Stimulated activated CD8-positive, alpha-beta memory T cell treated with anti-CD3 and anti-CD28 coated beads, Interleukin-12 subunit alpha, Interleukin-12 subunit beta, amount 100 ng/mL, for 4 hours (primary cell): ENCODE measurements at places on chromosomes 3 and 15.

DNA sequence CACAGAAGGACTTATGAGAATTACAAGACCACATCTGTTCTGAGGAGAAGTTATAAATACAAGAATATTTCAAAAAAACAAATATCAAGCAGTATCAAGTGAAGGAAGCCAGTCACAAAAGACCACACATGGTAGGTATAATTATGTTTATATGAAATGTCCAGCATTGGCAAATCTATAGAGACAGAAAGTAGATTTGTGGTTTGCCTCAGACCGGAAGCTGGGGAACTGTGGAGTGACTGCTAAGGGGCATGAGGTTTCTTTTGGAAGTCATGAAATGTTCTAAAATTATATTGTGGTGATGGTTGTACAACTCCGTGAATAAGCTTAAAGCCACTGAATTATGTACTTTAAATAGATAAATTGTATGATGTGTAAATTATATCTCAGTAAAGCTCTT is 136.9 kb downstream of the FRMD5 start:
- DNase-seq: no peak

DNA sequence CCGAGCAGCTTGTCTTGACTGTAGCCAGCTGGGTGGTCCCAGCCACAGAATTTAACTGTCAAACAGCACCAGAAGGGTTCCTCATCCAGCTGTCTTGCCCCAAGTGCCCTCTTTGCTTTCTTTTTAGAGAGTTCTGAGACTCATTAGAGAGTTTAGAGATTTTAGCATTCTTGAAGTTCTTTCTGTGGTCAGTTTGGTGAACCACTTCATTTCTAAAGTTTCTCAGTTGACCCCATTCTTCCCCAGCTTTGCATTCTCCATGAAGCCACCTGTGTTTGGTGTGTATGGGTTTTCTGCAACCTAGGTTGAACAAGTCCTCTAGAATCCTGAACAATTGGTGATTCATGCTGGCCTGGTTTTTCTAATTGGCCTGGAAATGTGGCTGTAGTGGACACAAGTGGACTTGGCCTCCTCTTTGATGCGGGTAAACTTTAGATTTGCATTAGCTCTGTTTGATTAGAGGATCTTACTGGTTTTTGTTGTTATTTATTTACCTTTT is 33.7 kb downstream of the FLNB start:
- DNase-seq: no peak

GRCh38 chr3:168248383-168249204 is 152.9 kb upstream of the GOLIM4 start:
- DNase-seq: no peak

DNA sequence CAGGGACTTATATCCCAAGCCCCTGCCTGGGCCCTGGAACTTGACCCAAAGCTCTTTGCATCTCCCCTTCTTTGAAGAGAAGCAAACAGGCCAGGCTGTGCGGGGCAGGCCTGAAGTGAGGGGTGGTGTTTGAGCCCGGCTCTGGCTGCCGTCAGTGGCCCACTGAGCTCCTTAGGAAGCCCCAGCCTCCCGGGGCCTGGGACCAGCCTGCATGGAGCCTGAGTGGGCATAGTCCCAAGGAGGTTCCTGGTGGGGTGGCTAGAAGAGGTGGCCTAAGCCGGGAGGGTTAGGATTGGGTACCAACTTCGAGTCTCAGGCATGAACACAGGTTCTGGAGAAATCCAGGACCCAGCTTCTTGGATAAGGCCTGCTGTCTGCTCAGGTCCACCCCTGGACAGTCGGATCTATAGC is 6.4 kb downstream of the TMIE start:
- no peak for DNase-seq

DNA sequence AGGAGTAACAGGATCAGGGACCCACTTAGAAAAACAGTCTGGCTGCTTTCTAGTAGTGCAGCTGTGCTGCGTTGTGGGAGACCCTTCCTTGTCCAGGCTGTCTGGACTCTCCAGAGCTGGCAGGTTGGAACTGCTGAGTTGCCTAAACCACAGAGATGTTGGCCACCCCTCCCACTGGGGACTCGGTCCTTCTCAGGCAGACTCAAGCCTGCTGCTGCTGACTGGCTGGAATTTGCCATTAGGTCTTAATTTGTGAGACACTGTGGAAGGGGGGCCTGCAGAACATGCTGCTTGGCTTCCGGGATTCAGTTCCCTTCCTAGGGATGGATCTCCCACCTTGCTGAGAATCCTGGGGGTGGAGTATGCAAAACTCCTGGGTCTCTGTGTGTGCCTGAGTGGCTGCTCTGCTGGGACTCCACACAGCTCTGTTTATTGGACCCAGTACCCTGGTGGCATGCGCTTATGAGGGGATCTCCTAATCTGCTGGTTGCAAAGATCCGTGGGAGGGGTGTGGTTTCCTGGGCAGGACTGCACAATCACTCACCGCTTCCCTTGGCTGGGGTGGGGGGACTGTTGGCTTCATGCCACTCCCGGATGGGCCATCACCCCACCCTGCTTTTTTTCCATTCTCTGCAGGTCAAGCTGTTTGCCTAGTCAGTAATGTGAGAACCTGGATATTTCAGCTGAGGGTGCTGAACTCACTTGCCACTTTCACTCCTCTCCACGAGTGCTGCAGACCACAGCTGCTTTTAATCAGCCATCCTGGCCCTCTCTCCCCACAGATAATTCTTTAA is 150.5 kb downstream of the CFAP20DC start:
- DNase-seq: peak; percentile 2

- DNase-seq: no peak
Observed at GRCh38 chr15:41948490-41948889, 23.9 kb downstream of the EHD4 start.

GRCh38 chr15:59492389-59493377 is 54.7 kb downstream of the FAM81A start:
- DNase-seq: peak; percentile 6

- no peak for DNase-seq
Observed at GRCh38 chr3:106446271-106446670, 577.5 kb upstream of the CBLB start.

- DNase-seq: no peak
Observed at GRCh38 chr3:194671511-194671899, 486 bp downstream of the LSG1 start.

DNA sequence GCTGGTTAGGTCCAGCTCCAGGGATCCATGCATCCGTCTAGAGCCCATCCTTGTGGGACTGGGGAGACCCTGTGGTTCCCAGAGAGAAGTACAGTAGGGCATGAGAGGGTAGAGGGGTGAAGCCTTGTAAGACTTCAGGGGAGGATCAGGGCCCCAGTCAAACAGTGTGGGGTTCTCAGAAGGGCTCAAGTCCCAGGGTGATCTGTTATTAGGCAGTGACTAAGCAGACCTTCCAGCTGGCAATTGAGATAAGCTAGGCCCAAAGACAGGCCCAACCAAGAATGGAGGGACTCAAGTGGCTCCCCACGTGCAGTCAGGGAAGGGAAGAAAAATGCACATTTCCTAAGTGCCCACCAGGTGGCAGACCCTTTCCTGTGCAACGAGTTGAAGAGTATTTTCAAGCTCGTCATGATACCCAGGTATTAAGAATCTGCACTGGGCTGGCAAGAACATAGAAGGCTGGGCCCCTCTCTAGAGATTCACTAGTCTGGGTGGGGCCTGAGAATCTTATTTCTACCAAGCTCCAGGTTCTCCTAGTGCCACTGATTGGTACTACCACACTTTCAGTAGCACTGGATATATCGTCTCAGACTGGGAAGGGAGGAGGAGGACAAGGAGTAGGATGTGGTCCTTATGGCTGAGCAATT is 240.8 kb downstream of the NR1D2 start:
- no peak for DNase-seq

- no peak for DNase-seq
Observed at GRCh38 chr3:50572801-50573371, 3.6 kb downstream of the HEMK1 start.

DNA sequence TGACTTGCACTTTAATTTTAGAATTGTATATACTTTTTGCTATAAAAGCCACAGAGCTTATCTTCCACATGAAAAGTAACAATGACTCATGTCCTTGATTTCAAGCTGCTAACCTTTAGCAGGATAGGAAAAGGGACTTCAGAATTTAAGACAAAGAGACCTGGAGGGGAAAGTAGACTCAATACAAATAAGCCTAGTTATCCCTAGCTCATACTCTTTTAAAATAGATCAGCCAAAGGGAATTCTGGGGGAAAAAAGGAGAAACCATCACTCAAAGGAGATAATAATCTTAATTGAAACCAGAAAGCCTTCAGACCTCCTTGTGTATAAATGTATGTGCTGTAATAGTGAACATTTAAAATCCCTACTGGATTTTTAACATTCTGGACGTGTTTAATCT is 930.3 kb downstream of the NTRK3 start:
- no peak for DNase-seq

- DNase-seq: no peak
Observed at GRCh38 chr3:84683493-84683892, 275.3 kb upstream of the CADM2 start.

- DNase-seq: no peak
Observed at GRCh38 chr3:8578282-8578681, 66.3 kb downstream of the SSUH2 start.

DNA sequence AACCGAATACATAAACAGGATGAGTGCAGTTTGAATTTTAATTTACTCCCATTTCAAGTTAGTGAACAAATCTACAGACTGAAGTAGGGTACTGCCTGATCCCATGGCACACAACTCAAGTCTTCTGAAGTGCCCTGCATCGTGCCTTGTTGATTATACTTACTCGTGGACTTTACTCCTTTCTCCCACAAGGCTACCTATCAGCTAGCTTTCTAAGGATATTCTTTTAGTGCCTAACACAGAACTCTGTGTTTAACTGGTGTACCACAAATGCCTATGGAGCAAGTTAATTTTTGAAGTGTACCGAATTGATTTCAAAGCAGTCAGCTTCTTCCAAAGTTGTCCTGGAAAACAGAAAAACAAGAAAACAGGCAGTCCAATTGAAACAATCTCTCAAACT is 119.8 kb downstream of the TNIK start:
- DNase-seq: no peak

DNA sequence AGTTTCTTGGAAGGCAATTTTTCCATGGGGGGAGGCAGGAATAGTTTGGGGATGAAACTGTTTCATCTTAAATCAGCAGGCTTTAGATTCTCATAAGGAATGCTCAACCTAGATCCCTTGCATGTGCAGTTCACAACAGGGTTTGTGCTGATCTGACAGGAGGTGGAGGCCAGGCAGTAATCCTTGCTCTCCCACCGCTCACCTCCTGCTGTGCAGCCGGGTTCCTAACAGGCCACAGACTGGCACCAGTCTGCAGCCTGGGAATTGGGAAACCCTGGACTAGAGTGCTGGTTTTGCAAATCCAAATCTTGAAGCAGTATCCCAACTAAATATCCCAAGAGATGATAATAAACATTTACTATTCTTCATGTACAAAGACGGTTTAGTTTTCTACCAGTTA is 256.3 kb upstream of the TMCO5A start:
- DNase-seq: no peak

GRCh38 chr3:142782616-142783015 is 58.8 kb downstream of the TRPC1 start:
- DNase-seq: no peak

- no peak for DNase-seq
Observed at GRCh38 chr3:115728013-115728412, 104.7 kb downstream of the GAP43 start.

GRCh38 chr15:45734260-45734711 is 99.5 kb downstream of the SQOR start:
- no peak for DNase-seq

- no peak for DNase-seq
Observed at GRCh38 chr3:162377608-162378007, 881.0 kb downstream of the OTOL1 start.

DNA sequence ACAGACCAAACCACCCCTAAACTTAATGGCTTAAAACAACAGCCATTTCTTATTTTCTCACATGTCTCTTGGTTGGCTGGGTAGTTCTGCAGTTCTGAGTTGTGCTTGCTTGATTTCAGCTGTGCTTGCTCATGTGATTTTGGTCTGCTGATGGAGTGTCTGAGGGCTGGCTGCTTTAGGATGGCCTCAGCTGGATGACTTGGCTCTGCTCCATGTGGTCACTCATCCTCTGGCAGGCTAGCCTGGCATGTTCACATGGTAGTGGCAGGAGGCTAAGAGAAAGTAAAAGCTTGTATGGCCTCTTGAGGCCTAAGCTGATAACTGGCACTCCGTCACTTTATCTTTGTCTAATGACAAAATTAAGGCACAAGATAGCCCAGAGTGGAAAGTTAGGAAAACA is 4.1 kb downstream of the SV2B start:
- no peak for DNase-seq

- no peak for DNase-seq
Observed at GRCh38 chr3:43005253-43005652, 26.1 kb downstream of the GASK1A start.
